ENCODE measurements at places on chromosomes 16 and 17. TPM values are rescaled to one million over a fixed set of nuclear protein-coding genes. Genes with fewer than 3 reads are reported as not detected.

DDX52 gene
- polyA plus RNA-seq: 9.5 TPM

PLCG2 gene
- 0.08 TPM for polyA plus RNA-seq

ATAD5 gene
- 0.75 TPM for polyA plus RNA-seq

PERCC1 gene
- not detected for polyA plus RNA-seq

ACSM5 gene
- not detected for polyA plus RNA-seq

OTOA gene
- 0.02 TPM for polyA plus RNA-seq

ZNF276 gene
- 24.9 TPM for polyA plus RNA-seq

KIF18B gene
- polyA plus RNA-seq: 12.6 TPM

GAST gene
- not detected for polyA plus RNA-seq

LIMD2 gene
- 78.0 TPM for polyA plus RNA-seq

NPIPB6 gene
- polyA plus RNA-seq: 0.50 TPM

CLEC3A gene
- not detected for polyA plus RNA-seq

AIPL1 gene
- not detected for polyA plus RNA-seq

FAM171A2 gene
- 4.9 TPM for polyA plus RNA-seq

IL34 gene
- polyA plus RNA-seq: 0.18 TPM

BANP gene
- 15.0 TPM for polyA plus RNA-seq

METTL22 gene
- 45.3 TPM for polyA plus RNA-seq

KRT31 gene
- 0.03 TPM for polyA plus RNA-seq

TTLL6 gene
- polyA plus RNA-seq: 5.1 TPM

APRT gene
- 178 TPM for polyA plus RNA-seq

NUPR1 gene
- polyA plus RNA-seq: 1.1 TPM

C1QTNF8 gene
- polyA plus RNA-seq: not detected

MYH11 gene
- not detected for polyA plus RNA-seq

KRT33B gene
- polyA plus RNA-seq: not detected

NUP85 gene
- 80.5 TPM for polyA plus RNA-seq

LGALS3BP gene
- 272 TPM for polyA plus RNA-seq

SOX9 gene
- polyA plus RNA-seq: 20.2 TPM

SCO1 gene
- 32.7 TPM for polyA plus RNA-seq

WNT9B gene
- polyA plus RNA-seq: not detected

KRTAP2-3 gene
- polyA plus RNA-seq: 0.39 TPM

SCARF1 gene
- polyA plus RNA-seq: 0.39 TPM

ASB16 gene
- not detected for polyA plus RNA-seq

METRN gene
- polyA plus RNA-seq: 52.4 TPM

MEOX1 gene
- 0.05 TPM for polyA plus RNA-seq

CREBBP gene
- polyA plus RNA-seq: 4.1 TPM

NEUROD2 gene
- polyA plus RNA-seq: not detected

TRPV2 gene
- 11.0 TPM for polyA plus RNA-seq

CDRT15L2 gene
- not detected for polyA plus RNA-seq

RPS6KB1 gene
- polyA plus RNA-seq: 10.0 TPM

KIFC3 gene
- 65.4 TPM for polyA plus RNA-seq

FLII gene
- 244 TPM for polyA plus RNA-seq

TVP23A gene
- 0.24 TPM for polyA plus RNA-seq

ALOX15B gene
- polyA plus RNA-seq: not detected

TBKBP1 gene
- 14.4 TPM for polyA plus RNA-seq

NPIPB13 gene
- 5.3 TPM for polyA plus RNA-seq

CFAP52 gene
- 0.11 TPM for polyA plus RNA-seq

PMFBP1 gene
- 0.16 TPM for polyA plus RNA-seq

FOXF1 gene
- 0.02 TPM for polyA plus RNA-seq

All from SK-N-SH (cell line).